ENCODE measurements at places on chromosomes 3 and 15. TPM values are rescaled to one million over a fixed set of nuclear protein-coding genes. Genes with fewer than 3 reads are reported as not detected.

Gene SMCO1
- total RNA-seq: 78.6 TPM

Gene SLC28A2
- total RNA-seq: not detected

Gene PRSS50
- total RNA-seq: 0.11 TPM

Gene GOLGA8J
- 0.16 TPM for total RNA-seq

Gene GP9
- not detected for total RNA-seq

Data from Right ventricle myocardium inferior (tissue), 1 donor.